NCI-H345 (cell line): ENCODE measurements at places on chromosomes 1 and 21.

- DNase-seq, result no peak
Measured at GRCh38 chr1:3423245-3423829, 31.1 kb upstream of the ARHGEF16 start.

GRCh38 chr1:211515090-211516023, 23.4 kb upstream of the RD3 start:
- peak; percentile 63 for DNase-seq

DNA sequence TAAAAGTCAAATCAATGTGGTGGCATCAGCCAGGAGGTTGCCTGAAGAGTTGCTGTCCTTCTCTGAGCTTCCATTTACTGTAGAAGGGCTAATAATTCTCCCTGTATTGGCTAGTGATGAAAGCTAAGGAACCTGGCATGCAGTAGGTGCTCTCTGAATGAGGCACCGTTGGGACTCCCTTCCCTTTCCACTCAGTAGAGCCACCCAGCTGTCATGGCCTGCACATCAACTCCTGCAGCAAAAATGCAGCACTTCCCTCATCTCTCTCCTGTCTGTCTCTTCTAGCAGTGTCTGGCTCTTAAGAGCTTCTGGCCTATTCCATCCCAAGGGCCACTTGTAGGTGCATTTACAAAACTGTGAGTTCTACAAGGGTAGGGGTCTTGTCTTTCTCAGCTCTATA, 369.0 kb downstream of the MATN1 start:
- no peak for DNase-seq

- no peak for DNase-seq
Measured at GRCh38 chr1:53315046-53315445, 12.8 kb downstream of the LRP8 start.

- DNase-seq, result no peak
Measured at GRCh38 chr1:160839746-160840145, 22.9 kb downstream of the CD244 start.

GRCh38 chr21:26461500-26461899, 111.6 kb downstream of the CYYR1 start:
- no peak for DNase-seq

GRCh38 chr1:44786138-44786840, 1.7 kb downstream of the BEST4 start:
- DNase-seq, result no peak

GRCh38 chr1:161047436-161048420, 2.0 kb upstream of the USF1 start:
- DNase-seq, result no peak

DNA sequence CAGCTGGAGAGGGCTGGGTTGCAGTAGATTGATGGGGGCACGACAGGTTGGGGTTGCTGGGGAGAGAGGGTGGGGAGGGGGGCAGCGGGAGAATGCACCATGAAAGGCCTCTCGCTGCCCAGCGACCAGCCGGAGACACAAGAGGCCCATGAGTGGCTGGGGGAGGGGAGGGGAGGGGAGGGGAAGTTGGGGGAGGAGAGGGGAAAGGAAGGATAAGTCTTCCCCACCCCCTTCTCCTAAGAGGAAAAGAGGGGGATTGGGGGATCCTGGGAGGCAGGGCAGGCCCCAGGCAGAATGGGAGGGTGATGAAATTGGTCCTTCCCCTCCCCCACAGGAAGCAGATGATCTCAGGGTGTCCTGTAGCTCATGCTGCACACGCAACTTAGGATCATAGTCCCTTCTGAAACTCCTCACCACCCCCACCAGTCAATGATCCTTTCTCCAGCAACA, 45.7 kb downstream of the PAX7 start:
- no peak for DNase-seq

- no peak for DNase-seq
Measured at GRCh38 chr21:41802684-41803083, 35.8 kb upstream of the RIPK4 start.

DNA sequence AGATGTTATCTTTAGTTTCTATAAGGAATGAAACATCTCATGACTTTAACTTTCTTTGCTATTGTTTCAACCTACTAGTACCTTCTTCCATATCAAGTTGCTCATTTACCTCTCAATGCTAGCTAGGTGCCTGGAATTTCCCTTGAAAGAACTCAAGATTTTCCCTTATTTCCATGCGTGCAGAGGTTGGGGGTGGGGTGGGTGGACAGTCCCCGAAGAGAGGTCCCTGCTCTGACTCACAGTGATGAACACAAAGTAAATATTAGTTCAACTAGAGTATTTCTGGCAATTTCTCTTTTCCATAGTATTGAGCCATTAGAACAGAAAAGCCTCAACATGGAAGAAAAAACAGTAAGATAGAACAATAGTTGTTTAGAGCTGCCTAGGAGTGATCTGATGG, 239.0 kb upstream of the ZP4 start:
- DNase-seq, result no peak

- DNase-seq, result peak; percentile 79
Measured at GRCh38 chr1:32773018-32773763, 44.0 kb downstream of the YARS1 start.
